ENCODE measurements at places on chromosomes 6 and 20.

- no peak for DNase-seq
Measured at GRCh38 chr6:18269717-18270116, 5.4 kb upstream of the DEK start.

- DNase-seq: no peak
Measured at GRCh38 chr6:39130691-39131090, 15.7 kb upstream of the SAYSD1 start.

GRCh38 chr20:59676126-59676850 is 71.9 kb downstream of the PHACTR3 start:
- no peak for DNase-seq

DNA sequence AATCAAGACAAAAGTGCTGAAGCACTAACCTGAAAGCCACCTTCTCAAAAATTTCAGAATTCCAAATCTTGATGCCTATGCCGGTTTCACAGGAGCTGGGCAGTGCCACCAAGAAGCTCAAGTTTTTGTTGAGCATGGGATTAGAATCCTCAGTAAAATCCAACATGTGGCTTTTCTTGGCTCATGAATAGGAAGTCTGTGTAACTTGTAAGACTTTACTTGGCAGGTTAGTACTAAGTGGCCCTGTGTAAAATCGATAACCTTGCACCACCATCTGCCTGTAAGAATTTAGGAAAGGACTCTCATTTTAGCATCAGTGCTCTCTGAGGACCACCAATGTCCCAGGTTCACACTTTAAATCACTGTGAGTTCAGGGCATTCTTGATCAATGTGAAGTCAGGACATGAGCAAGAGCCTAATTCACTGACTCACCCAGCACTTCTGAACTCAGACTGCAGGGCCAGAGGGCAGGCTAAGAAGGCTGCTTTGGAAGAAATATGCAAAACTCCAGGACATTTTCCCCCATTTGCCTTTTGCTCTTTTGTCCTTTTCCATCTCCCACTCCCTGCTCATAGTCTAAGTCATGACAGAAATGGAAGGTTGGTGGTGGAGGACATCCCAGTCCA is 113.2 kb downstream of the EDN1 start:
- DNase-seq: peak; percentile 89

- no peak for DNase-seq
Measured at GRCh38 chr6:108699290-108700041, 138.7 kb downstream of the FOXO3 start.

GRCh38 chr6:56724455-56724854 is 81.8 kb upstream of the DST start:
- DNase-seq: peak; percentile 70

DNA sequence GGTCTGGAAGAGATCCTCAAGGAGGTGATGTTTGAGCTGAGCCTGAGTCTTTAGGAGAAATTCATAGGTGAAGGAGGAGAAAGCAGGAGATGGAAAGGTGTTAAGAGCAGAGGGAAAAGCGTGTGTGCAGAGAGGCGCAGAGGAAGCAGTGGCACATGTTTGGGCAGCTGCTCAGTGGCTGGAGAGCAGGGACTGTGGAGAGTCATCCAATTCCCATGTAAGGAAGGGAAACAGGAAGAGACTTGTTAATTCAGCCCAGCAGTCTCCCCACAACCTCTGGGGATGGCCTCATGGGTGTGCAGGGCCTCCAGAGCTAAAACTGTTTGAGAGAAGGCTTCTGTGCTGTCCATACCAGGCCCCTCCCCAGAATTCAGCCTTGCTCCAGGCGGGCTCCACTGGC is 16.2 kb downstream of the AAR2 start:
- no peak for DNase-seq

DNA sequence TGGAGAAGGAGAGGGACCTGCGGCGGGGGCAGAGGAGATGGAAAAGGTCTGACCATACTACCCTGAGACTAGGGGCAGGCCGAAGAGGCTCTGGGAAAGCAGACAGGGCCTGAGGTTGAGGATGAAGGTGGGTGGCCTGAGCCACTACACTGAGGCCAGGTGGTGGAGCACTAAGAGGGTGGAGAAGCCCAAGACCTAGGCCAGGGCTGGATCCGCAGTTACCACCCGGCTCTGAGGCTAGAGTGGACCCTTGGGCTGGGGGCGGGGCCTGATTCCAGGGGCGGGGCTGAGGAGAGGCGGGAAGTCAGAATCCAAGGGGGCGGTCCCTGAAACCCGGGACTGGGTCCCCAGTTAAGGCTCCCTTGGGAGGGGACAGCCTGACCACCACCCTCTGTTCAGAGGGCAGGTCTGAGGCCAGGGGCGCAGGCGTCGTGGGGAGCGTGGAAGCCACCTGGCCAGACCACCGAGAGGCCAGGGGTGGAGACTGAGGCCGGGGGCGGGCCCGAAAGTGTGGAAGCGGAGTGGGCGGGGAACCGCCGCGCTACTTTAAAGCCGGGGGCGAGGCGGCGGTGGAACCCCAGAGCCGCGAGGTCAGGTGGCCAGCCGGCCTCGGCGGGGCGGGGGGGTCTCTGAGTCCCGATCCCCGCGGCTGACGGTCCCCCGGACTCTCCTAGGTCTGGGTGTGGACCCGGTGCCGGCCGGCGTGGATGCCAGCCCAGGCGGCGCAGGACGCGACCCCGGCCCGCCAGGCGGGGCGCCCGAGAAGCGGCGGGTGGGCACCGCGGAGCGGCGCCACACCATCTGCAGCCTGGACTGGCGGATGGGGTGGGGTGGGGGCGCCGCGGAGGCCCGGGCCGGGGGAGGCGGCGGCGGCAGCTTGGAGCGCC is 8.3 kb downstream of the CCM2L start:
- DNase-seq: no peak

DNA sequence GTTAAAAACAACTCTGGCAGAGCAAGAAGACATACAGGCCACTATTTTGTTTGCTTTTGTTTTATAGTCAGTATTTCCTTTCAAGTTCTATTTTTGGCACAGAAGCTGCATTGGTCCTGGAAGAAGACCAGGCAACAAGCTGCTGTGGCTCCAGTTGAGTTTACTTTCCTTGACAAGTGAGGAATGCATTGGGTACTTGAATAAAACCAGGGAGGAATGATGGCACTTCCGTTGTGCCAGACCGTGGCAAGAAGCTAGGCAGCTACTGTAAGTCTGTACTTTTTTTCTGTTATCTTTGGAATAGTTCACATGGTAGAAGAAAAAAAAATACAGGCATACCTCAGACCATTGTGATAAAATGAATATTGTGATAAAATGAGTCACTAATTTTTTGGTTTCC is 66.3 kb downstream of the NCOA3 start:
- DNase-seq: peak; percentile 68

- DNase-seq: no peak
Measured at GRCh38 chr6:93524671-93525451, 105.5 kb upstream of the EPHA7 start.

DNA sequence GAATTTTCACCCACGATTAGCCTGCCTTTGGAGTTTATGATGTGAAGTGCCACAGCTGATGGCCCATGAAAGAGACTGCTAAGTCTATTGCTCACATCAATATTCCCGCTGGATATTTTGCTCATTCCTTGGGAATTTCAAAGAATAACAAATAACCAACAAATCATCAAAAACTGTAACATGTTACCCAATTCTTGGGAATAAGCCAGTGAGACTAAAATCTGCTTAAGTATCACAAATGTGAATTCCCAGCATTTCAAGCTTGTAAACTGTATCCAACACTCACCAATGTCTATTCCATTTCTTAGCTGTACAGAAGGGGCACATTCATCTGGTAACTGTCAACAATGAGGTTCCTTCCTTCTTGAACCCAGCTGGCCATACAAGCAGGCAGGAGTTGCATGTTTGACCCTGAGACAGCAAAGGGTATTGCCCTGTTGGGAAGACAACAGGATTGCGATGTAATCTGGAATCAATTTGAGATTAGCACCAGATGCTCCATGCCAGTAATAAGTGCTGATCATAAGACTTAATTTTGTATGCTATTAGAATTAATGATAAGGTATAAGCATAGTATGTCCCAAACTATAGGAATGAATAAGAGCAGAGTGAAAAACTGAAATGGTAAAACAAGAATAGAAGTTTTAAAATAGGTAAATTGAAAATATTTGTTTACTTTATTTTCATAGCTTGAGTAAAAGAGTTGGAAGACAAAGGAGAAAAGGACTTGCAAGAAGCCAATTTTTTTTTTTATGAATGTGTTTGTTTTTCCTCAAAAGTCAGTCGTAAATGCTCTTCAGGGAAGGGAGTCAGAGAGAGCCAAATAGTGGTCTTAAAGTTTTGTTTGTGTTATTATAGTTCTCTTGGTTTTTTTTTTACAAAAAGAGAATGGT is 58.8 kb downstream of the RSPO3 start:
- peak; percentile 78 for DNase-seq

GRCh38 chr6:40573221-40573620 is 13.9 kb downstream of the LRFN2 start:
- DNase-seq: no peak

GRCh38 chr6:145247692-145248419 is 487.5 kb downstream of the EPM2A start:
- peak; percentile 97 for DNase-seq

- DNase-seq: no peak
Measured at GRCh38 chr6:2589171-2589661, 161.5 kb downstream of the MYLK4 start.

DNA sequence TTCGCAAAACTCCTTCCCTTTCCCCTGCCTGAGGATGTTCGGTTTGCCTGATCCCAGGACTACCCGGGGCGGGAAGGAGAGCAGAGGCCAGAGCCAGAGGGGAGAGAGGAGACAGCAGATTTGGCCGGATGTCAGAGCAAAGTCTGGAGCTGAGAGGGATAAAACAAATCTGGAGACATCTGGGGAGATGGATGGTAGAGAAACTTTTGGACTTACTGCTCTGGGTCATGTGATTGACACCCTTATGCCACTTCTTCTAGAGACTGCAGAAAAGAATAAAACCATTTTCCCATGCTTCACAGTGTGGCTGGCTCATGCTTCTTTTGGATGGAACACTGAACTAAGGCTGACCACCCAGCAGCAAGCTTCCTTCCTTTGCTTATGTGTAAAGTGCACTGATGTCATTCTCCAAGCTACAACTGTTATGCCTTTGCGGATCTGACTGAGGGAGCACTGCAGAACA is 174.7 kb downstream of the FOXC1 start:
- DNase-seq: no peak

- DNase-seq: no peak
Measured at GRCh38 chr6:127886603-127887002, 14.3 kb downstream of the THEMIS start.

GRCh38 chr6:16872543-16873235 is 111.4 kb upstream of the ATXN1 start:
- no peak for DNase-seq

DNA sequence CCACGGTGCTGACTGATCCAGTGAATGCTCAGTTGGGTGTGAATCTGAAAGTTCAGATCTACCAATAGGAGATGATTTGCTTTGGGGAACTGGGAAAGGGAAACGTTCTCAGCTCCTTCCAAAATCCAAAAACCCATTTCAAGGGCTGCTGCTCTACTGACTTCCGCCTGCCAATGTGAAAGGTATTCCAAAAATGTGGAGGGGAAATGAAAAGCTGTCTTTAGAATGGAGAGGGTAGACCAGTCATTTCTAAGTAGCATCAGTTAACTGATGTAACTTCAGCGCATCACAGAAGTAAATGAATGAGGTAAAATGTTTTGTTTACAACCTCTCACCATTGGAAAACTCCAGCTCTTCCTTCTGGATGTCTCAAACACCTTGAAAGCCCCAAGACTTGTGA is 19.6 kb upstream of the EYA2 start:
- DNase-seq: no peak

- no peak for DNase-seq
Measured at GRCh38 chr6:5778317-5778857, 228.3 kb downstream of the NRN1 start.

DNA sequence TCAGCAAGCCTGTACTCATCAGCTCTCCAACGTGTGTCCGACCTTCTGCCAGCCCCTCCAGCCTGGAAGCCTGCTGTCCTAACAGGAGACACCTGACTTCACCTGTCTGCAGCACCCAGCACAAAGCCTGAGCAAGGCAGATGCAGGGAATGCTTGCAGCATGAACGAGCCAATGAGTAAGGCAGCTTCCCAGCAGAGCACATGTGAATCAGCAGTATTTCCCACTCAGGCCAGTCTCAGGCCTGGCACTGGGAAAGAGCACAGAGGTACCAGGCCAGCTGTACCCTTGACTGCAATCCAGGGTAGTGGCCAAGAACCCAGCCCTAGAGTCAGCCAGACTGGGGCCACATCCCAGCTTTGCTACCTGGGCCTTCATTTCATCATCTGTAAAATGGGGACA is 120.8 kb downstream of the MAFB start:
- DNase-seq: no peak

DNA sequence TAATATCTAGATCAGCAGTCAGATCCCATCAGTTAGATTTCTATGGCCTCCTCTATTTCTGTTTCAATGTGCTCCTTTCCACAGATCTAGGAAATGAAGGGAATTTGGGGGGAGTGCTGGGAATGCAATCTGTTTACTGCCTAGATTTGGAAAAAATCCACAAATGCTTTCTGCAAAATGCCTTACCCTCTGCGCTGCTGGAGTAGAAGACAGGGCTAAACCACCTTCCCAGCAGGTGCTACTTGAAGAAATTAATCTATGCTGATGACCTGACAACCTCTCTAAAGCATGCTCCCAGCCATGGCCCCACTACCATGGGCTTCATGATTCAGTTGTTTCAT is 46.2 kb downstream of the LY86 start:
- no peak for DNase-seq

DNA sequence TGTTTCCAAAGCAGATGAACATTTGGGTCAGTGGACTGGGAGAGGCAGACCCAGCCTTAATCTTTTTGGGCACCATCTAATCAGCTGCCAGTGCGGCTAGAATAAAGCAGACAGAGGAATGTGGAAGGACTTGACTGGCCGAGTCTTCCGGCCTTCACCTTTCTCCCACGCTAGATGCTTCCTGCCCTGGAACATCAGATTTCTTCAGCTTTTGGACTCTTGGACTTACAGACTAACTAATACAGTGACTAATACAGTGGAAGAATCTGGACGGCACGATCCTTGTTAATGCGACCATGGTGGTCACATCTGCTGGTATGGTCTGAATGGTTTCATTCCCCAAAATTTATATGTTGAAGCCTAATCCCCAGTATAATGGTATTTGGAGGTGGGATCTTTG is 122.6 kb upstream of the NXT1 start:
- no peak for DNase-seq

- DNase-seq: peak; percentile 29
Measured at GRCh38 chr6:135883045-135883444, 31.5 kb downstream of the PDE7B start.

Measured in HCEC 1CT (cell line).